ENCODE measurements at places on chromosomes 1 and 21.

DNA sequence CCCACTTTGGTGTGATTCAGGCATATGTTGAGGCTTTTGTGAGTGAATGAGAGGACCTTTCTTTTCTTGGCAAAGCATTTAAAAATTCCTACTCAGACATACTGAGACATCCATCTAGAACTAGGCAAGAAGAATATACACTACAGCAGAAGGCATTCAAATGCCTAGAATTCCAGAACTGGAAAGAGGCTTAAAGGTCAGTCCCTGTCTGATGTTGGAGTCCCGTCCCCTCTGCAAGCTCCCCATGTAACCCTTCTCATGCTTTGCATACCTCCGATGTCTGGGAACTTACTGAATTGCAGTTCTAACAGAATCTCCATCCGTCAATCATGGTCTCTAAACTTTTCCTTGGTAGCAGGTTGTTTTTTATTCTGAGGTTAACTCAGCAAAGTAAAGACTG lies 152.9 kb downstream of the ATP6V1G3 start:
- no peak for DNase-seq

- DNase-seq, result no peak
Observed at GRCh38 chr1:198754670-198755069, 115.8 kb downstream of the PTPRC start.

DNA sequence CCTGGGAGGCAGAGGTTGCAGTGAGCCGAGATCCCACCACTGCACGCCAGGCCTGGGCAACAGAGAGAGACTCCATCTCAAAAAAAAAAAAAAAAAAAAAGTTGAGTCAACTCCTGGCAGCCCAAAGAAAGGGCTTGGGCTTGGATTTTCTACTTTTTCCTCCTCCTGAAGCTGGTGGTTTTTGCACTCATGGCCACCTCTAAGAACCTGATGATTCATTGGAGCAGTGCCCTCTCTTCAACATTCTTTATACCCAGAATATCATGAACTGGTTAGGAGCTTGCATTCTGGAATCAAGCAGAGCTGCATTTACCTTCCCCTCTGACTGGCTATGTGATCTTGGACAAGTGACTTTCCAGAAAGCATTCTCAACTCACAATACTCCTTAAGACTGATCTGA lies 3.5 kb upstream of the ACTA1 start:
- no peak for DNase-seq

GRCh38 chr1:226723657-226724532 lies 15.2 kb downstream of the ITPKB start:
- DNase-seq, result no peak
